ENCODE measurements at places on chromosomes 5 and 9. TPM values are rescaled to one million over a fixed set of nuclear protein-coding genes. Genes with fewer than 3 reads are reported as not detected.

GRCh38 chr5:2493356-2493755 is 258.1 kb downstream of the IRX2 start:
- H3K4me1 ChIP-seq: no peaks in the 10 kb centered on the region
- no peaks in the 10 kb centered on the region for H3K36me3 ChIP-seq
- H3K27me3 ChIP-seq: no peaks in the 10 kb centered on the region

- no peaks in the 10 kb centered on the region for H3K36me3 ChIP-seq
- H3K27ac ChIP-seq: no peak overlapping the region
- no peaks in the 10 kb centered on the region for H3K4me1 ChIP-seq
- no peak for DNase-seq
- no peaks in the 10 kb centered on the region for H3K27me3 ChIP-seq
Measured at GRCh38 chr5:96318569-96319110, 114.4 kb downstream of the PCSK1 start.

Gene ALDOB
- total RNA-seq: 11.0 TPM

Gene S1PR3
- 36.4 TPM for total RNA-seq

- H3K27me3 ChIP-seq: no peaks in the 10 kb centered on the region
- no peak overlapping the region for H3K27ac ChIP-seq
- peaks cover 27% of the 10 kb centered on the region for H3K4me1 ChIP-seq
- peak overlapping the region; percentile 3 for H3K4me3 ChIP-seq
- DNase-seq: no peak
- H3K36me3 ChIP-seq: no peaks in the 10 kb centered on the region
Measured at GRCh38 chr9:35911690-35912089, 2.4 kb downstream of the SPAAR start.

DNA sequence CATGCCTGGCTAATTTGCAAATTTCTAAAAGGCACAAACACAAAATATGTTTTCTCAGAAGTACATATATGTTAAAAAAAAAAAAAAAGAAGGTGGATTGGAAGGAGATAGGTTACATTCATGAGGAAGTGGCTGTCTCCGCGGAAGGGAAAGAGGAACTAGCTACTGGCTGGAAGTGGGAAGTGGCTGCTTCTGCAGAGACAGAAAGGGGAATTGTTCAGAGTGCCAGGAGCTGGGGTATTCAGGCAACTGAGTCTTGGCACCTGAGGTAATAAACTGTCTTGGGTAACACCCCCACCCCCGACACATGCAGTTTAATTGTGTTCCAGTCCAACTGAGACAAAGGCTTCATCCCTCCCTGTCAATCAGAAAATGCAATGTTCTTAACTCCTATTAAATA is 45.6 kb downstream of the S1PR3 start:
- H3K4me1 ChIP-seq: no peaks in the 10 kb centered on the region
- no peak overlapping the region for H3K27ac ChIP-seq
- H3K27me3 ChIP-seq: no peaks in the 10 kb centered on the region
- H3K36me3 ChIP-seq: no peaks in the 10 kb centered on the region
- DNase-seq: no peak
- H3K4me3 ChIP-seq: no peak overlapping the region

DNA sequence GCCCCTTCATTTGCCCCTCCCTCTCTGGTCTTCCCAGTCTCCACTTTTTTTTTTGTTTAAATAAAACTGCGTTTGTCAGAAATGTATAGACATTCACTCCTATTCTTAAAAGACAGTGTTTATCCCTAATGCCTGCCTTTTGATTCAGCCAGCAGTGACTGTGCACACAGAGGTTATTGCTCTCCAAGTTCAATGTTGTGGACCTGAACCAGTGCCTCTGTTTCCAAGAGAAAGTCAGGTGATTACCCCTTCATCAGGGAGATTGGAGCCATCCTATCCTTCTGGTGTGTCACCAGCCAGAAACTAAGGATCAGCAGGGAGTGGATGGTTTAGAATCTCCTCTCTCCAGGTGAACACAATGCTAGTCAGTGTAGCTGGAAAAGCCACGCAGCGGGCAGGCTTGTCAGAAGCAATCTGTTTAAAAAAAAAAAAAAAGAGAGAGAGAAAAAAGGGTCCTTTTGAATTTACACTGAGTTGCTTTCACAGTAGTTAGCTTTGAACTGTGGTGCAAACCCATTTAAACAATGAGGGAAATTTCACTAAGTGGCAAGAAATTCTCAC is 167.5 kb upstream of the DMRT1 start:
- no peak overlapping the region for H3K4me3 ChIP-seq
- no peaks in the 10 kb centered on the region for H3K27me3 ChIP-seq
- DNase-seq: no peak
- no peaks in the 10 kb centered on the region for H3K4me1 ChIP-seq

DNA sequence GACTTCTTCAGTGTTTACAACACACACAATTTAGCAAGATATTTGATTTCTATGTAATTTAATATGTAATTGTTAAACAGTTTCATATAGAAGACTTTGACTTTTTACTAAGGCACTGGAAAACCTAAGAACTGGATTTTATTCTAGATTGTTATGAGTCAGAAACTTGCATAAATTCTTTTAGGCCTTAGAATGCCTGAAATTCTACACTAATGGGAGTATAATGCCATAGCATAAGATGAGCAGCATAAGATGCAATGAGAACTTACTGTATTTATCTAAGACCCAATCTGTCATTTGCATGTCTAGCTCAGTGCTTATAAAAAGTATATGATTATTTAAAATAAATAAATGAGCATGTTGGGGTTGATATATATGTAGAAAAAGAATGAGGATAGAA is 285.2 kb downstream of the CDH12 start:
- H3K27ac ChIP-seq: no peak overlapping the region
- no peaks in the 10 kb centered on the region for H3K27me3 ChIP-seq
- DNase-seq: no peak
- no peaks in the 10 kb centered on the region for H3K4me1 ChIP-seq
- no peak overlapping the region for H3K4me3 ChIP-seq

DNA sequence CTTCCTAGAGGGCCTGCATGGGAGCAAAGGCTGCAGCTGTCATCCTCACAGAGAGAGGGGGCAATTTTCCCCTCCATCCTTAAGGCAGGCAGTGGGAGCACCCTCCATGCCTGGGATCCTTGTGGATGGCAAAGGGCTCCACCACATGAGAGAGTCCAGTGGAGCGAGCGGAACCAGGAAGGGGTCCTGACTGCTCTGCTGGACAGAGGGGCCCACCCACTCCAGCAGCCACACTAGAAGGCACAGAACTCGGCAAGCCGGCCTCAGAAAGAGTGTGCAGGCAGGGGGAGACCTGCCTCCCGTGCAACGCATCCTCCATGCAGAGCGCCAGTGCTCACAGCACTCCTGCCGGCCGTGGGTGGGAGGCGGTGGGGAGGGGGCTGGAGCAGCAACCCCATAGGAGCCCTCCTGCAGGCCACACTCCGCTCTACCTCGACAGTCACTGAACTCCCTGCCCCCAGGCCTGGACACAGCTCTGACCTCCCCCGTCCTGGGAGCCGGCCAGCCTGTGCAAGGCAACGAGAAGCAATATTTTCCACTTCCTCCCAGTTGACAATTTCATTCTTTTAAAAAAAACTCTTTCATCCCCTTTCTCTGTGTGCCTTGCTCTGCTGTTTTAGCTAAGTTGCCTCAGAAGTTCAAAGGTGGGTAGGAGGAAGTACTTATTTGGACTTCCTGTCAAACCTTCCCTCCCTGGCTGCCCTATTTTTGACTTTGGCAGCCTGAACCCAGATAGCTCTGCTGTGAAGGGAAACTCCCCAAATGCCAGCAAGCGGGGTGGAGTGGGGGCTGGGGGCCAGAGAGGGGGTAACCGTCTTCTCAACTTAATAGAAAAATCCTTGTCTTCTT is 5.3 kb upstream of the LCP2 start:
- peak; percentile 90 for DNase-seq
- no peaks in the 10 kb centered on the region for H3K27me3 ChIP-seq
- no peaks in the 10 kb centered on the region for H3K4me1 ChIP-seq

Gene LRRC19
- total RNA-seq: 14.8 TPM

DNA sequence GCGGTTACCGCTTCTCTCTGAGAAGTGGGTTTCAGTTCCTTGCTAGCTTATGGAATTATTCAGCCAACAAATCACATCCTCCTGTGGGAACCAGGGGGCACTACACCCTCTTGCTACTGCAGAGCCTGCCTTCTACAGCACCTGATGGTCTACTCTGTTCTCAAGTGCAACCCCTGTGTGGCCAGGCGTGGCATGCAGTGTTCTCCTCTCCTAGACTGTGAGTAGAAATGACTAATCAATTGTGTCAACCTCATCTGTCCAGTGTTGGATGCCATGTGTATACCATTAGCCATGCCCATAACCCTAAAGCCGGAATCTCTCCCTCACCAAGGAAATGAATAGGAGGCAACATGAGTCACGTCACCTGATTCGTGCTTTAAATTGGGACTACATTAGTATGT is 117.2 kb upstream of the LIFR start:
- H3K27me3 ChIP-seq: no peaks in the 10 kb centered on the region
- no peak overlapping the region for H3K4me3 ChIP-seq
- H3K4me1 ChIP-seq: no peaks in the 10 kb centered on the region

GRCh38 chr5:160133071-160133917 is 14.0 kb upstream of the PWWP2A start:
- DNase-seq: peak; percentile 84
- no peaks in the 10 kb centered on the region for H3K36me3 ChIP-seq
- no peaks in the 10 kb centered on the region for H3K27me3 ChIP-seq

Gene GNAQ
- total RNA-seq: 83.4 TPM

- DNase-seq: no peak
- no peak overlapping the region for H3K27ac ChIP-seq
- peaks cover 3% of the 10 kb centered on the region for H3K4me1 ChIP-seq
- peaks cover 8% of the 10 kb centered on the region for H3K27me3 ChIP-seq
- H3K36me3 ChIP-seq: no peaks in the 10 kb centered on the region
Measured at GRCh38 chr5:139396691-139397090, 1.8 kb upstream of the PROB1 start.

Gene SPATA9
- 1.0 TPM for total RNA-seq

DNA sequence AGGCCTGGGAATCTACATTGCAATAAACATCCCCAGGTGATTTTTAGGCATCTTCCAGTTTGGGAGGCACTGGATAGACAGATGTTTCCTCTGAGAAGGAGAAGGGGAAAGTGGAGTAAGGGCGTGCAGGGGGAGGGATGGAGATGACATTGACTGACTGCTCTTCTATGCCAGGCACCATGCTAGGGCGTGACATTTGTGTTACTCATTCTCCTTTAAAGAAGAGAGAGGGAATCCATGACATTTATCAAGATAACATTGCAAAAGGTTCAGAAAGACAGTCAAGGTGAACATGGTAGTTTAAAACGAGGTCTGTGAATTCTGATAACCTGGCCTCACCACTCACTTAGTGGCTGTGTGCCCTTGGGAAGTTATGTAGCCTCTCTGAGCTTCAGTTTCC is 35.8 kb downstream of the FGF1 start:
- H3K4me3 ChIP-seq: no peak overlapping the region
- H3K4me1 ChIP-seq: no peaks in the 10 kb centered on the region
- no peak for DNase-seq
- H3K36me3 ChIP-seq: no peaks in the 10 kb centered on the region
- no peaks in the 10 kb centered on the region for H3K27me3 ChIP-seq

- H3K27me3 ChIP-seq: peaks cover 39% of the 10 kb centered on the region
- no peak overlapping the region for H3K27ac ChIP-seq
Measured at GRCh38 chr5:135491038-135491551, 38.9 kb upstream of the TIFAB start.

DNA sequence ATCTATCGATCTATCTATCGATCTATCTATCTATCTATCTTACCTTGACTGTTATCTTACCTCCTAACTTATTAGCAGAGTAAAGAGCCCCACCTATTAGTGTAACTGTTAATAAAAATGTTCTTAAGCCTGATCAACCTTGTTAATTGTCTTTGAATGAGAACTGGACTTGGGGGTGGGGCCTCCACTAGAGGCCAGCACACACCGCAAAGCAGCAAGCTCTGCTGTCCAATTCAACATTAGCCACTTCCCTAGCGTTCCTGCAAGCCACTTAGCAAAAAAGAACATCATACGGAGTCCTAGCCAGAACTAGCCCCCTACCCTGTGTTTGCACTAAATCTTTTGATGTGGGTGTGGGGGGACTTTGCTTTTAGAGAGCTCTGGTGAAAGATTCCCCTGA is 515.8 kb downstream of the KDM4C start:
- no peak overlapping the region for H3K27ac ChIP-seq
- H3K36me3 ChIP-seq: no peaks in the 10 kb centered on the region
- H3K27me3 ChIP-seq: no peaks in the 10 kb centered on the region
- DNase-seq: no peak
- H3K4me1 ChIP-seq: no peaks in the 10 kb centered on the region

Gene CCDC152
- total RNA-seq: 1.1 TPM

DNA sequence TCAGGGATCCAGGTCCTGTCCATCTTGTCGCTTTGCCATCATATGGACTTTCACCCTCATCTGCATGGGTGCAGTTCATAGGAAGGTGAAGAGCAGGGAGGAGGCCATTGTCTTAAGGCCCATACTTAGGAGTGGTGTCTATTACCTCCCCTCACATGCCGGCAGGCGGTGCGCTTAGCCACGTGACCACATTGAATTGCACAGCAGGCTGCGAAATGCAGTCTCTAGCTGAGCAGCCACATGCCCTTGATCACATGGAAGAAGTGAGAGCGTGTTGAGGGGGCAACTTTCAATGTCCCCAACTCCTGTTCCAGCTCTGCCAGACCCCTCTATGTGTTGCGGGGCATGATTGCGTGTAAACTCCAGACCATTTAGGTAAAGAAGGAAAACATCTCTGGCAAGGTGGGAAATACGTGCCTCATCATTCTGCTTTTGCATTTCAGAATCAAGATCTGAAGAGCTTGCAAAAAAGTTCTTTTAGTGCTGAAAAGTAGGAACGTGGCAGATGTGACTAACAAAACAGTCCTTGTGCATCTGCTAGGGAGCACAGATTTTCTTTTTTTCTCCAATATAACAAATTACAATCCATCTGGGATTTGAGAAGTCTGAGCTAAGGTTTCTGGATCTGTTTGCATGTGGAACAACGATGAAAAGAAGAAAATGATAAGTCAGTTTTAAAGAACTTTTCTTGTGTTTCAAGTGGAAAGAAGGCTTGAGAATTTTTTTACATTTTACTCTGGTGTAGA is 34.4 kb downstream of the ROPN1L start:
- no peak overlapping the region for H3K4me3 ChIP-seq
- DNase-seq: no peak
- no peaks in the 10 kb centered on the region for H3K36me3 ChIP-seq

Gene LRRTM2
- 0.03 TPM for total RNA-seq

DNA sequence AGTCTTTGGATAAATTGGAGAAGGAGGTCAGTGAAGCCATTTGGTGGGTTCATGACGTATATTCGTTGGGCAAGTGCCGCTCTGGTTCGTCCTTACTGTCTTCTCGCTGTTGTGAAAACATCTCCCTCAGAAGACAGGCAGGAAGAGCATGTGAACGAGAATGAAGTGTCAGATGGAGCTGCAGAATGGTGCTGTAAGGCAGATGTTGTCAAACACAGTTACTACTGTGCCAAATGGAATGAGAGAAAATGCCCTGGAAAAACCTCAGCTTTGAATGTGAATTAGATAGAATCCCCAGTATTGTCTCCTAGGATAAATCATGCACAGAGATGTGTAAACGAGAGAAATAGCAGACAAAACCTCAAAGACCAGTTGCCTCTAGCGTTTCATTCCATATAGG is 121.5 kb downstream of the CAMK4 start:
- no peak overlapping the region for H3K27ac ChIP-seq
- no peaks in the 10 kb centered on the region for H3K4me1 ChIP-seq
- H3K4me3 ChIP-seq: no peak overlapping the region
- DNase-seq: no peak
- H3K27me3 ChIP-seq: no peaks in the 10 kb centered on the region
- no peaks in the 10 kb centered on the region for H3K36me3 ChIP-seq

Measured in kidney (tissue), 22 donors.